NCI-H1436 (cell line): ENCODE measurements at places on chromosomes 7 and 10.
A peak's percentile ranks its signal among the peaks of the same experiment; 100 is the strongest.

- no peak for DNase-seq
Measured at GRCh38 chr10:35745617-35746403, 103.7 kb upstream of the FZD8 start.

DNA sequence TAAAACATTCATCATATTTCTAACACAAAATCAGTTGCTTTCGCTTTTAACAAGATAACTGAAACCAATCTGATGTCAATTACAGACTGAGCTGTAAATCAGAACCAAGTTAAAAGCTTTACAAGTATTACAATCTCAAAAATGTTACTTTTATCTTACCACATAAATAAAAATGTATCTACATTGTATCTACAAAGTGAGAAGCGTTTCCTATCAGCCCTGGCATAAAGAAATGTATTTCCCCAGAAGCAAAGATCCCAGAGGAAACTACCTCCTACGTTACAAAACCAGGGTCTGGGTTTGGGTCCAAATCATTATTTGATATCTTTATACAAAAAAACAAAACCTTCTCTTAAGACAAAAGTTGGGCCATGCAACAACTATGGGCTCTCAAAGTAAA lies 2.6 kb downstream of the SMURF1 start:
- no peak for DNase-seq

DNA sequence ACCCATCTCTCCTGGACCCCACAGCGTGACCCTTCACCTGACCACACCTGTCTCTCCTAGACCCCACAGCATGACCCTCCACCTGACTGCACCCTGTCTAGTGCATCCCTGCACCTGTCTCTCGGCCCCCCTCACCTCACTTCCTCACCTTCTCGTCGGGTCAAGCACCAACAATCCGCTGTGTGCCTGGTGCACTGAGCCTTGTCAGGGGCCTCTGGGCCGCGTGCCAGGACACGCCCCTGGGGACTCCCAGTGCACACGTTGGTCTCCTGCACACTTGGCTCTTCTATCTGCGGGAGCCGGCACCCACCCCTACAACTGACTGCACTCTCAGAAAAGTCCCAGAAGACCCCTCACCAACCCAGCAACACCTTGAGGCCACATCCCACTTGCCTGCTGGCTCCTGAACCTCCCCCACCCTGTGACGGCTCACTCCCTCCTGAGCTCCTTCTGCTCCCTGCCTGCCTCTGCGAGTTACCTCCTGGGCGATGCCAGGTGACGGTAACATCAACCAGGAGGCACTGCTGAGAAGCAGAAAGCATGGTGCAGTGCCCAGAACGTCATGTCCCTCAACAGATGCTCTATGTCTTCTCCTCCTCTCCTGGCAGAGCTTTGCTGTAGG lies 147.6 kb downstream of the DIP2C start:
- DNase-seq, result peak; percentile 74

DNA sequence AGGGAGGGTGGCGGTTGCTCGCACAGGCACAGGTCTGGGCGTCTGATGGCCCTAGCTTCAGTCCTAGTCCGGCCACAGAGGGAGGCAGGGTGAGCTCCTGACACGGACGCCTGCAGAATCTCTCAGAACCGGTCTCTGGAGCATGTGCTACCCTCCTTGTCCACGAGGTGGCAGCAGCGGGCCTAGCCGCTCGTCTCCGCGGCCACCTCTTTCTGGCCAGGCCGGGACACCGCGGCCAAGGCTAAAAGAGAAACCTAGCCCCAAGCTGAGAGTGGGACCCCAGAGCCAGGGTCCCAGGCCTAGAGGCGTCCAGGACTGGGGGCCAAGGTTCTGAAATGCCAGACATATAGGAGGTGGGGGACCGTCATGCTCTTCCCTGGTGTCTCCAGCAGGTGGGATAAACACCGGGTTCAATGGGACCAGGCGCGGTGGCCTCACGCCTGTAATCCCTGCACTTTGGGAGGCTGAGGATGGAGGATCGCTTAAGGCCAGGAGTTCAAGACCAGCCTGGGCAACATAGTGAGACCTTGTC lies 3.2 kb upstream of the LAT2 start:
- peak; percentile 30 for DNase-seq

- no peak for DNase-seq
Measured at GRCh38 chr7:41046776-41047175, 656.1 kb downstream of the INHBA start.

GRCh38 chr7:97104719-97105238 lies 12.7 kb upstream of the SDHAF3 start:
- DNase-seq, result peak; percentile 61

DNA sequence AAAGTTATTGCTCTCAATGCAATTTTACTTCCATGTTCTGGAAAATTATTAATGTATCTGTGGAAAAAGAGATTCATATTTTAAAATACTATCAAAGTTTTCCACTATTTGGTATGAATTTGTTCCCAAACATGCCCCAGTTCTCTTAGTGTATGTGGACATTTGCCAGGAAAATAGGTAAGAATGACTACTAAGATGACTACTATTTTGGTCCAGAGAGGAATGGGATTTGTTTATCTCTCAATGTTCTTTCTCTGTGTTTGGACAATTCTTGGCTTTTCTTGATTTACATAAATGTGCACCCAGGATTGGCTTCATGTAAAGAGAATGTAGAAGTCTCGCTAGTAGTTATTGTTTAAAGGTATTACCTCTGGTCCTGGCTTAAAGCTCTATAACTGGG lies 60.3 kb upstream of the POT1 start:
- no peak for DNase-seq

GRCh38 chr7:50815138-50815537 lies 32.4 kb upstream of the GRB10 start:
- no peak for DNase-seq

DNA sequence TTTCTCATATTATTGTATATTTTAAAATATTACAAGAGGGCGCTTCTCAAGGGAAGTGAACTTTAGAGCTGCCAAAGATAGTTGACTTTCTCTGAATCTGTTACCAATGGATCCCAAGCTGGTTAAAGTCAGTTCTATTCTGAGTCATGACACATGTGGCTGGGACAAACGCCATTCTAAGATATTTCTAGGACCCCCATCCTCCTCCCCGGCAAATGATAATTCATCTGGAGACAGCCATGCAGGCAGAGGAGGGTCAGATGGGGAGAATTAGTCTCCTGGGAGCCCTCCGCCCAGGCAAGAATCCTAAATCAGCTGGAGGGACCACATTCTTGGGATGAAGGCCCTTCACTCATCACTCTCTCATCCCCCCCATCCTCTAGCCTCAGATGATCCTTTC lies 187.7 kb downstream of the GFRA1 start:
- no peak for DNase-seq

DNA sequence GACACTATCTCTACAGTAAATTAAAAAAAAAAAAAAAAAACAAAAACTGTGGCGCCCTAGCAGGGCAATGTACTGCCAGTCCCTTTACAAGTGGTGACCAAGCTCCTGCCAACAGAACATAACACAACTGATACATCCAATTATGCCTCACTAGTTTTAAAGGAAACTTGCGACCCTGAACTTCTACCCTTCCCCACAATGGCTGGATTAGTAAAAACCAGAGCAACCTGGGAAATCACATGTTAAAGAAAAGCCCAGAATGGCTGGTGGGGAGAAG lies 16.5 kb downstream of the ATE1 start:
- no peak for DNase-seq

DNA sequence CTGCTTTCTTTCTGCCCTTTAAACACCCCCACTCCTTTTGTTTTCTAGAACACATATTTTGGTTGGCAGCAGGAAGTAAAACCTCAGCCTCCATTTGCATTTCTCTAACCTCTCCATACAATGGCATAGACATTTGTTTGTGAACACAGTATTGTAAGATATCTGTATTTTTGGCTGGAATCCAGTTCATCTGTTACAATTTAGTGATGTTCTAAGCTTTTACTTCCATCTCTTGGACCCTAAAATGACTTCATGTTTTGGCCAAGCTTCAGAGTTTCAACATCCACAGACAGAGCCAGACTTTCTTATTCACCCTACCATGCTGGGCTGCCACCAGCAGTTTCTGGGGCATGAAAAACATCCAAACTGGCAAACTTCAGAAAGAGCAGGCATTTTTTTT lies 21.1 kb upstream of the AUTS2 start:
- no peak for DNase-seq

DNA sequence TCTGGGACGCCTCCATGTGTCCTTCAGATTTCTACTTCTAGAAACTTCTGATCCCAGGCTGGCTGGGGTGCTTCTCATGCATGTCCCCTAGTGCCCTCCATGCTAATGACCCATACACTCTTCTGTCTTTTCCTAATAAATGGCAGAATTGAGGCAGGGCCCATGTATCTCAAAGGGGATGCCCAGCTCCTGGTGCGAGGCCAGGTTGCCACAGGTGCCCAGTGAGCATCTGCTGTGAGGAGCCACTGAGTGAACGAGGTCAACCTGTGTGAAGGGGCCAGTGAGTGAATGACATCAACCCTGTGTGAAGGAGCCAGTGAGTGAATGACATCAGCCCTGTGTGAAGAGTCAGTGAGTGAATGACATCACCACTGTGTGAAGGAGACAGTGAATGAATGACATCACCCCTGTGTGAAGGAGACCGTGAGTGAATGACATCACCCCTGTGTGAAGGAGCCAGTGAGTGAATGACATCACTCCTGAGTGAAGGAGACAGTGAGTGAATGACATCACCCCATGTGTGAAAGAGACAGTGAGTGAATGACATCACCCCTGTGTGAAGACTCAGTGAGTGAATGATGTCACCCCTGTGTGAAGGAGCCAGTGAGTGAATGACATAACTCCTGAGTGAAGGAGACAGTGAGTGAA lies 478.9 kb downstream of the PTPRN2 start:
- no peak for DNase-seq

GRCh38 chr7:55574051-55574717 lies 1.9 kb upstream of the VOPP1 start:
- no peak for DNase-seq

DNA sequence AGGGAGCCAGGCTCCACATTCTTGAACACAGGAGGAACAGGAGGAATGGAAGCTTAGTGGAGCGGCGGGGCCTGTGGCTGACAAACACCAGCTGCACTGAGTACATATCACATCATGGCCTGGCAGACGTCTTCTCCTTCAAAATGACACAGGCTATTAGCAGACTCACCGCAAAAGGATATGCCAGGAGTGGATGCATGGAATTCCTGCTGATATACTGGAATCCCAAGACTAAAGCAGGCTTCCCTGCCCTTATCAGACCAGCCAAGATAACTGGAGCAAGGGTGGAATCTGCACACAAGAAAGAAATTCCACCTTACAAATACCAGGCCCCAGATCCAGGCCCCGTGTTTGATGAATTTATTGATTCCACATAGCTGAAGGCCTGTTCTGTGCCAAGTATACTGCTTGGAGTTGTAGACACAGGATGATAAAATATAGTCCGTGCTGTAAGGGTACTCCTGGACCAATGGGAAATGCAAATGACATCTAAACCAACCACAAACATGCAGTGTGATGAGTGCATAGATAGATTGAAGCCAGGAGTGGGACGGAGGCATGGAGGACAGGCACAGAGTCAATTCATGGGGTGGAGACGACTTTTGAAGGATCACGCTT lies 480.5 kb upstream of the ZMIZ1 start:
- no peak for DNase-seq

- DNase-seq, result no peak
Measured at GRCh38 chr7:17320102-17320497, 21.6 kb downstream of the AHR start.

- peak; percentile 7 for DNase-seq
Measured at GRCh38 chr10:43671659-43672531, 23.2 kb upstream of the ZNF32 start.
